ENCODE measurements at places on chromosomes 1 and 21.

DNA sequence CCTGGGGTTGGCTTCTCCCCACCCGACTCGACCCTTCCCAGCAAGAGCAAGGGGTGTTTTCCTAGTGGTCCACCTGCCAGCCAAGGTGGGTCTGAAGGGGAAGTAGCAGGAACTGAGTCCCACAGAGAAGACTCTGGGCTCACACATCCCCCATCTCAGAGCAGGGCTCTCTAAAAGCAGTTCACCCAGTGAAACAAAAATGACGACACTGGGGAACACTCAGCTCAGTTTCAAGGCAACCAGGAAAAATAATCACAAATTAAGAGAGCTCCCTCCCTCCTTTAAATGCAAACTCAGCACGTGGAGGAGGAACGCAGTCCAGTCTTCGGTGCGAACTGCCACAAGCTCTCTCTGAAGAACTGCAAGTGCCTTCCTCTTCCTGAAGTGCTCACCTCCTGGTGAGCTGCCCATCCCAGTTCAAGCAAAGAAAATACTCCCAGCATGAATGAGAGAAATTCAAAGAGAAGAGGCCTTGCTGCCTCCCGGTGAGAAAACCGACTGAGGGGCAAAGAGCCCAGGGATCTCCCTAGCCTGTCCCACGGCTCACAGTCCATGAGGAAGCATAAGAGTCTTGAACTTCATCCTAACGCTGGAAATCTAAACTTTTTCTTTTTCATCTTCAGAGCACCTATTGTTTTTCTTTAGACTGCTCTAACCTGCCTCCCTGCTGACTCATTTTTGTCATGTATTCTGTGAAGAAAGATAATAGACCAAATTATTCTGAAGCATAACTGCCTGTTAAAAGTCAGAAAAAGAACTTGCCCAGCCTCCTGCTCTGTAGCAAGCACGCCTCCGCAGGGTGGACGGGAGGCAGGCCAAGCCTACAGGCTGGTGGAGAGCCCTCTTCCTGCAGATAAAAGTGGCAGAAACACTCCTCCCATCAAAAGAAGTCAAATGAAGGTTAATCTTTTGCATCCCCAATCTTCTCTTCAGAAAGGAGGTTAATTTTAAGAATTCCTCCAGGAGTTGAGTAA lies 281.4 kb downstream of the HHIPL2 start:
- H3K4me1 ChIP-seq = no peaks in the 10 kb centered on the region
- no peaks in the 10 kb centered on the region for H3K36me3 ChIP-seq
- peaks cover 1% of the 10 kb centered on the region for H3K27me3 ChIP-seq
- DNase-seq = no peak
- no peak overlapping the region for H3K4me3 ChIP-seq

DNA sequence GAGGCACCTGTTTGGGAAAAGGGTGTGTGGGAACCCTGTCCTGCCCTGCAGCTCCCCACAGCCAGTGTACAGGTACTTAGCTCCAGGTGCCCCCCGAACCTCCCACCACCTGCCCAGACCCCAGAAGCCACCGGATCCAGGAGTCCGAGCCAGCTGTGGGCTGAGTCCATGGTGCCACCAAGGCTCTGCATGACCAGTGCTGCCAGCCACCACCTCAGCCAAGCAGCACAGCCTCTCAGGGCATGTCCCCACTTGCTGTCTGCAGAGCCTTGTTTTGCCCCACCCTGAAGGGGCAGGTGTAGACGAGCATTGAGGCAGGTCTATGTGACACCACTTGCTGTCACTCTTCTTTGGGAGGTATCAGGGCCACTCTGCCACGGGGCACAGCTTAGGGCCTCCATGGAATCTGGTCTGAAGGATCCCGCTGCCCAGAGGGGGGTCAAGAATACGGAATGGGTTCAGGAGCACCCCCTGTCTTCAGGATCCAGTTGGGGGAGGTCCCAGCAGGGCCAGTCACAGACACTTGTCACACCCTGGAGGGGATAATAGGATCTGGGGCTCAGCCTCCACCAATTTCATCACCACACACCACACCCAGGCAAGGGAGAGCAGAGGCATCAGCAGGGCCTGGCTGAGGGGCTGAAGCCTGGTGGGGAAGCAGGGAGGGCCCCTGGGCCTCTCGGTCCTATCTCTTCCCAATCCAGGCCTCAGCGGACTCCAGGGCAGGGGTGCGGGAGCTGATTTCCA lies 27.7 kb downstream of the ARHGEF19 start:
- H3K27me3 ChIP-seq = peaks cover 5% of the 10 kb centered on the region
- H3K36me3 ChIP-seq = no peaks in the 10 kb centered on the region
- H3K27ac ChIP-seq = no peak overlapping the region

- peaks cover 13% of the 10 kb centered on the region for H3K4me1 ChIP-seq
- no peak for DNase-seq
- H3K4me3 ChIP-seq = no peak overlapping the region
- H3K27me3 ChIP-seq = peaks cover 26% of the 10 kb centered on the region
- H3K36me3 ChIP-seq = peaks cover 9% of the 10 kb centered on the region
Measured at GRCh38 chr1:202815120-202815519, 4.4 kb downstream of the PCAT6 start.

- peaks cover 2% of the 10 kb centered on the region for H3K4me1 ChIP-seq
- peaks cover 5% of the 10 kb centered on the region for H3K27me3 ChIP-seq
- no peak overlapping the region for H3K4me3 ChIP-seq
- no peak overlapping the region for H3K27ac ChIP-seq
- H3K36me3 ChIP-seq = peaks cover 36% of the 10 kb centered on the region
Measured at GRCh38 chr21:31490443-31490842, 146.4 kb upstream of the TIAM1 start.

- no peaks in the 10 kb centered on the region for H3K36me3 ChIP-seq
- H3K27me3 ChIP-seq = no peaks in the 10 kb centered on the region
- no peaks in the 10 kb centered on the region for H3K4me1 ChIP-seq
- H3K4me3 ChIP-seq = no peak overlapping the region
- DNase-seq = no peak
Measured at GRCh38 chr1:162530307-162530987, 31.1 kb upstream of the UAP1 start.

GRCh38 chr21:18769599-18769998 lies 366.0 kb upstream of the TMPRSS15 start:
- H3K27ac ChIP-seq = no peak overlapping the region
- no peaks in the 10 kb centered on the region for H3K36me3 ChIP-seq
- H3K27me3 ChIP-seq = no peaks in the 10 kb centered on the region

- H3K27me3 ChIP-seq = peaks cover 5% of the 10 kb centered on the region
- H3K4me1 ChIP-seq = peaks cover 3% of the 10 kb centered on the region
- H3K4me3 ChIP-seq = no peak overlapping the region
- no peaks in the 10 kb centered on the region for H3K36me3 ChIP-seq
- H3K27ac ChIP-seq = no peak overlapping the region
- DNase-seq = peak; percentile 15
Measured at GRCh38 chr1:45490121-45490625, 790 bp downstream of the TESK2 start.

DNA sequence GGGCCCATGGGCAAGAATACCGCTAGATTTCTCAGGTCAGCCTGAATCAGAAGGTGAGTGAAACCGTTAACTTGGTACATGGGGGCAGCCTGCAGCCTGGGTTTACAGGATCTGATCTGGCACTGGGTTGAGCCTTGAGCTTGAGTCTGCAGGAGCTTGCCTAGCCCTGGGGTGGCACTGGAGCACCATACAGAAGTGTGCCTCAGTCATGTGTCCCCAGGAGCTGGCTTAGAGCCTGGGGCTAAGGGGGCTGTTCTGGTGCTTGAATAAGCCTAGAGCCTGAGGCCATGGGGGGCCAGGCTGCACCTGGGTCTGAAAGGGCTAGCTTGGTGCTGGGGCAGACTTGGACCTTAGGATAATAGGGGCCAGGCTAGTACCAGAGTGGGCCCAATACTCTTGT lies 457.2 kb upstream of the PBX1 start:
- no peaks in the 10 kb centered on the region for H3K4me1 ChIP-seq
- no peak for DNase-seq
- H3K36me3 ChIP-seq = no peaks in the 10 kb centered on the region

DNA sequence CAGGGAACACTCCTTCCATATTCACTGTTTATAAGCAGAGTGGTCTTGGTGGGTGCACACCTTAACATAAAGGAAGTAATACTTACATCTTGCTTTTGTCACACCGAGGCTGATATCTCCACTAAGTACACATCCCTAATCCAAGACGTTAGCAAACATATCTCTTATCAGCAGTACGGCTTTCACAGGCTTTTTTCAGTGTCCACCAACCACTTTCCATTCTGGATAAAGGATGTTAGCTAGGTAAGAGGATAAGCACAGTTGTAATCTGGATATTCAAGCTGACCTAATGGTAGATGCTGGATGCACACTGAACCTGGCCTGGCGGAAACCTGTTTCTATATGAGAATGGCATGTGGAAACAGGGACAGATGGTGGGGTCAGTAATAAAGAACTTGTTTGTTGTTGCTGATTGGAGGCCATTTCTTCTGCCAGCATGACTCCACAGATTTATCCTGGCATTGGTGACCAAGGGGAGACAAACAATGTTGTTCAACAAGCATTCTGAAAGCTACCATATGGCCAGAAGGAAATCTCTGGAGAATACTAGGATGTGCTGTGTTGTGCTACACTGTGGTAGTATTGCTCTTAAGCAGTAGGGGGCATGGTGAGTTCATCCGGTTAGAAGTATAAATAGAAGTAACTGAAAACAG lies 416.4 kb downstream of the PTBP2 start:
- peaks cover 1% of the 10 kb centered on the region for H3K27me3 ChIP-seq
- peak overlapping the region; percentile 48 for H3K27ac ChIP-seq
- H3K36me3 ChIP-seq = no peaks in the 10 kb centered on the region
- H3K4me1 ChIP-seq = peaks cover 4% of the 10 kb centered on the region

- peak overlapping the region; percentile 84 for H3K4me3 ChIP-seq
- H3K27me3 ChIP-seq = peaks cover 6% of the 10 kb centered on the region
- no peak for DNase-seq
Measured at GRCh38 chr1:224182057-224182865, 779 bp upstream of the DEGS1 start.

GRCh38 chr1:52579415-52579814 lies 22.8 kb upstream of the GPX7 start:
- no peak overlapping the region for H3K27ac ChIP-seq
- peaks cover 4% of the 10 kb centered on the region for H3K36me3 ChIP-seq

DNA sequence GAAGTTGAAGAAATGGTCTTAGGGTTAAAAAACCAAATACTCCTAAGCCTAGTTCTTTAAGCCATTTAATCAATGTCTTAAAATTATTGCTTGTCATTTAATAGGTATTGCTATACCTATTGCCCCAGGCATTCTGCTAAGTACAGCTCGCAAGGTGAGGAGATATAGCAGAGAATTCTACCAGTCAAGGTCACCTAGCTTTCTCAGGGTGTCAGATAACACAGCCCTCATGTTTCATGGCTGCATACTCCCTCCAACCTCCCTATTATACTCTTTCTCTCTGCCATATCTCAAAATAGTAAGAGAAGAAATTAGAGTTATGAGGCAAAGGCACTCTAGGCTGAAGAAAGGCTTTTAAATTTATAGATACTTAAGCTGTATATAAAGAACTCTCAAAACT lies 68.4 kb upstream of the GPR88 start:
- H3K27ac ChIP-seq = no peak overlapping the region
- H3K27me3 ChIP-seq = peaks cover 2% of the 10 kb centered on the region
- H3K36me3 ChIP-seq = peaks cover 6% of the 10 kb centered on the region

GRCh38 chr1:200022239-200022804 lies 5.2 kb upstream of the NR5A2 start:
- no peaks in the 10 kb centered on the region for H3K36me3 ChIP-seq
- no peak overlapping the region for H3K4me3 ChIP-seq
- H3K27ac ChIP-seq = no peak overlapping the region
- no peaks in the 10 kb centered on the region for H3K4me1 ChIP-seq
- no peaks in the 10 kb centered on the region for H3K27me3 ChIP-seq

DNA sequence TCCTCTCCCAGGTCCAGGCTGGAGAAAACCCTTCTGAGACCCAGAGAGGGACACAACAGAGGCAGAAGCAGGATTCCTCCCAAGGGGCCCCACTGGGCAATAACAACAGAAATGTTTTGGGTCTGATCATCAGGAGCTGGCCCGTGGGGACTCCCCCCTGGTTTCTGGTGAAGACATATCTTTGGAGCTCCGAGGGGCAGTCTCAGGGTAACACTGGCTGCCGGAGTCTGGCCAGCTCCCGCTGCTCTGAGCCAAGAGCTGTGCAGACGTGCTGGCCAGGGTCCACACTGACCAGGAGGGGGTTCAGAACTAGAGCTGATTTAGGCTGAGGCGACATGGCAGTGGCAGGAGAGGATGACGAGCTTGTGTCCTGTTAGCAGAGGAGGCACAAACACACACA lies 13.1 kb downstream of the ECE1 start:
- peaks cover 16% of the 10 kb centered on the region for H3K36me3 ChIP-seq
- no peak for DNase-seq
- H3K27me3 ChIP-seq = peaks cover 12% of the 10 kb centered on the region

DNA sequence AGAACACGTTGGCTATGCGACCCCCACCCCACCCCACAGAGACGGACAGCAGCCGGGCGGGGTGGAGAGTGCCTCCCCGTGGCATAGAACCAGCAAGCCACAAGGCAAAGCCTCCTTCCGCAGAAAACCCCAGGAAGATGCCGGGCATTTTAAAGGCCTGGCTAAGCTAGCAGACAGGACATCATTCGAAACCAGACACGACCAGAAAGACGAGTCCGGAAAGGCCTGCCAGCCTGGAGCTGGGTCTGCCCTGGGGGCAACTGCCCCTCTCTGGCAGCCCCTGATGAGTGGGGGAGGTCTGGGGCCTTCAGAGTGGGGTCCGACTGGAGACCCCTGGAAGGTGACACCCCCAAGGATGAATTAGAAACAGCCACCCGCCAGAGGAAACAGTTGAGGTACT lies 8.5 kb downstream of the FTCD start:
- peaks cover 3% of the 10 kb centered on the region for H3K4me1 ChIP-seq
- no peak overlapping the region for H3K4me3 ChIP-seq
- H3K27ac ChIP-seq = no peak overlapping the region
- H3K36me3 ChIP-seq = peaks cover 5% of the 10 kb centered on the region
- H3K27me3 ChIP-seq = no peaks in the 10 kb centered on the region

DNA sequence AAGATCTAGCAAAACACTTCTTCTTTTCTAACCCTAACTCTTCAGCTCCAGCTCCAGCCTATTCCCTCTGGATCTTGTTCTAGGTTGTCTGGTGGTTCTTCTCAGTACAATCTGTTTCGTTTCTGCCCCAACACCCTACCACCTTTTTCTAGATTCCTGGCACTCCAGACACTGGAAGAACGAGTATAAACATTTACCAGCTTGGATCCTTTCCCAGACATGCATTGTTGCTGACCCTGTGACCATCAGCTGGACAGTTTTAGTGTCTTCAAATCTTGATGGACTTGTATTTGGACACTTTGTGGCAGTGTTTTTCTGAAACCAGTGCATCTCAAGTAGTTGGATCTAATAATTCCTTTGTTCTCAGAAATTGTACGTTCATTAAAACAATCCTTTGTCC lies 30.6 kb upstream of the CACNA1E start:
- no peaks in the 10 kb centered on the region for H3K36me3 ChIP-seq
- no peak overlapping the region for H3K4me3 ChIP-seq
- H3K27me3 ChIP-seq = peaks cover 3% of the 10 kb centered on the region
- H3K27ac ChIP-seq = no peak overlapping the region
- H3K4me1 ChIP-seq = no peaks in the 10 kb centered on the region

DNA sequence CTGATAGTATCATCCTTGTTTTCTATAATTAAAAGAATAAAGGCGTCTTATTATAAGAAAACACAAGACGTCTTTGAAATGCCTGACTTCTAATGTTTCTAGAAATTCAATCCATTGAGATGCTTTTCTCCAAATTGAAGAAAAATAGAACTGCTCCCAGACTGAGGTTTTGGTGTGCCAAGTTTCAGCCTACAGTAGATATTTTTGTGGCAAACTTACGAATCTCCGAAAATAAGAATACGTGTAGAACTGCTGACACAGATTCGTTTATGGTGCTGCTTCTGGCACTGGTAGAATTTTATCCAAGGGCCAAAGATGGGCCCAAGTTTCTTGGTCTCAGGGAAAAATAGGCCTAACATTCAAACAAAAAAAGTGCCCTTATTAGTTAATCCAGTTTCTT lies 554.5 kb upstream of the NR5A2 start:
- no peaks in the 10 kb centered on the region for H3K27me3 ChIP-seq
- no peaks in the 10 kb centered on the region for H3K36me3 ChIP-seq
- H3K4me1 ChIP-seq = no peaks in the 10 kb centered on the region
